ENCODE measurements at places on chromosomes 16 and 17. TPM values are rescaled to one million over a fixed set of nuclear protein-coding genes. Genes with fewer than 3 reads are reported as not detected.

ATP6V0D1 gene
- total RNA-seq = 145 TPM

HEATR9 gene
- total RNA-seq = not detected

TMEM220 gene
- 10.2 TPM for total RNA-seq

CDH1 gene
- 6.0 TPM for total RNA-seq

ABCA8 gene
- total RNA-seq = 33.8 TPM

UTS2R gene
- not detected for total RNA-seq

TMC5 gene
- not detected for total RNA-seq

IRF8 gene
- 0.21 TPM for total RNA-seq

ZC3H18 gene
- 5.9 TPM for total RNA-seq

CDH8 gene
- total RNA-seq = 1.6 TPM

HS3ST4 gene
- total RNA-seq = not detected

SDR42E1 gene
- total RNA-seq = not detected

NPIPA5 gene
- 0.32 TPM for total RNA-seq

VPS35L gene
- total RNA-seq = 27.8 TPM

SLC12A3 gene
- total RNA-seq = not detected

PPY gene
- total RNA-seq = 1.3 TPM

NPIPB9 gene
- 1.9 TPM for total RNA-seq

RNF157 gene
- total RNA-seq = 33.9 TPM

ASB16 gene
- total RNA-seq = not detected

GFAP gene
- not detected for total RNA-seq

KRT31 gene
- total RNA-seq = not detected

NAGS gene
- 1.8 TPM for total RNA-seq

CCT6B gene
- total RNA-seq = 0.96 TPM

ADAMTS18 gene
- total RNA-seq = not detected

Data from SK-MEL-5 (cell line).